ENCODE measurements at places on chromosomes 2 and 18. TPM values are rescaled to one million over a fixed set of nuclear protein-coding genes. Genes with fewer than 3 reads are reported as not detected.

DNA sequence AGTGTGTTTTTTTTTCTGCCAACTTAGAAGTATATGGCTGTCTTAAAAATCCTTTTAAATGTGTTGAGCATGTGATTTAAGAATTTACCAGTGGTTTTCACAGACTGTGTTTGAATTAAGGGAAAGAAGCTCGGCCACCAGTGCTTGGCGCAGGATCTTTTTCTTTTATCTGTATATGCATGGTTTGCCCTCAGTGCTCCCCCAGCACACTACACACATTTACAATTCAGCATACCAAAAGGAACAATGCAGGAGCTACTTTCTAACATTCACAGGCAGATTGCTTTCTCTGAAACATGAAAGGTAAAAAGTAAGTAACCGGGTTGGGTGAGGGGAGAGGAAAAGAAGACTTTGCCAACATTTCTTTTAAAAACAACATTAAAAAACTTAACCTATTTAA lies 3.9 kb downstream of the SALL3 start:
- DNase-seq = no peak

- DNase-seq = no peak
Observed at GRCh38 chr18:9437021-9437437, 38.3 kb upstream of the RALBP1 start.

DNA sequence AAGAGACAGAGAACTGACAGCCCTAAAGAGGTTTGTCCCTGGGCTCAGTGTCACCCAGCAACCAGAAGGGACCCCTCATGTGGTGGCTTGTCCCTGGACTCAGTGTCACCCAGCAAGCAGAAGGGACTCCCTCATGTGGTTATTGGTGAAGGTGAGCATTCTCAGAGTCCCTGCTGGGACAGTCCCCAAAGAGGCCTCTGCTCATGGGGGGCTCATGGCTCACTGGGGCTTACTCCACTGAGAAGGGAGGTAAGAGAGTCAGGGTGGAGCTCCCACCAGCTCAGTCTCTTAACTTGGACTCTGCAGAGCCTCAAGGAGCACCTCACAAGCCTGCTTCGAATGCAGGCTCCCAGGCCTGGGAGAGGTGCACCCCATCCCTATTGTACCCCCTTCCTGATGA lies 145.2 kb upstream of the COPS8 start:
- DNase-seq = no peak

GRCh38 chr2:197870137-197870536 lies 65.7 kb downstream of the PLCL1 start:
- DNase-seq = no peak

Gene SANBR
- total RNA-seq = 9.6 TPM
